ENCODE measurements at places on chromosomes 11 and 22. TPM values are rescaled to one million over a fixed set of nuclear protein-coding genes. Genes with fewer than 3 reads are reported as not detected.

The UBQLNL gene
- 0.13 TPM for total RNA-seq

The TUB gene
- not detected for total RNA-seq

The CCDC89 gene
- 0.23 TPM for total RNA-seq

The PGR gene
- not detected for total RNA-seq

The C11orf16 gene
- not detected for total RNA-seq

The DRD4 gene
- 3.1 TPM for total RNA-seq

The MS4A3 gene
- total RNA-seq: not detected

The GGTLC3 gene
- not detected for total RNA-seq

The DNAJB7 gene
- not detected for total RNA-seq

The ACTN3 gene
- 0.15 TPM for total RNA-seq

The OSBP2 gene
- total RNA-seq: 0.85 TPM

The APOBEC3H gene
- total RNA-seq: 1.5 TPM

The PLA2G3 gene
- not detected for total RNA-seq

DNA sequence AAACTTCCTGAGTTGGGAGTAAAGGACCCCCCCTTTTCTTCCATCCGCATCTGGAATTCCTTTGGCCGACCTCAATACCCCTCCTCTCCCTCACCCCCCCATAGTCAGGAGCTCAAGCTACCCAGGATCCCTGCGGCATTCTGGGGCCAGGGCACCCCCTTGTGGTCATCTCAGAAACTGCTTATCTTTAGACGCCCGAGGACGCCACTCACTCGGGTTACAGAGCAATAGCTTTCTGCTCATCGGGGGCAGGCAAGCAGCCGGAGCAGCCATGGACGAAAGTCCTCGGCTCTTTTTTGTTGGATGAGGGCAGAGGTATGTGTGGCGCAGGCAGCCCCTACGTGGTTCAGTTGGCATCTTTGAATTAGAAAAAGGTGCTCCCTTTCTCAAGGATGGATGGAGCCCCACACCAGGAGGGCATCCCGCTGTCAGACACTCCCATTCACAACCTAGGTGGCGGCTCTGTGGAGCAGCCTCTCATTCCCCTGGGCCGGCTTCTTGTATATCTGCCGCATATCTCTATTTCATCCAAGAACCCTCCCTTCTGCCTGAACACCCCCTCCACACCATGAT is 2.3 kb downstream of the C1QTNF5 start:
- DNase-seq: peak; percentile 79

GRCh38 chr11:10528121-10528520 is 12.9 kb downstream of the RNF141 start:
- DNase-seq: no peak

DNA sequence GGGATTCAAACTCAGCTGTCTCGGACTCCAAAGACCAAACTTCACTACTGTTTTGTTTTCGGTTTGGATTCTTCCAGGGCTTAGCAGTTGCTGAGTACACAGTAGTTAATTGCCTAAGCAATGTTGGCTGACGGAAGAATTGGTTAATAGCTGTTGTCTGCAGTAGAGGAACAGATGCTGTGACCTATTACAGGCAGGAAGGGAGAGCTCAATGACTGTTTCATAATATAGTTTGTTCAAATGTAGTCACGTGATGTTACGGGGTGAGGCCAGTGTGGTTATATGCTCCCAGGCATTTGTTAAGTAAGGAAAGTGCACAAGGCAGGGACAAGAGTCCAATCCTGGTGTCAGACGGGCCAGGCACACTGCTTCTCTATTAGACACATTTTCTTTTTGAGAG is 222.6 kb upstream of the CCDC90B start:
- no peak for DNase-seq

DNA sequence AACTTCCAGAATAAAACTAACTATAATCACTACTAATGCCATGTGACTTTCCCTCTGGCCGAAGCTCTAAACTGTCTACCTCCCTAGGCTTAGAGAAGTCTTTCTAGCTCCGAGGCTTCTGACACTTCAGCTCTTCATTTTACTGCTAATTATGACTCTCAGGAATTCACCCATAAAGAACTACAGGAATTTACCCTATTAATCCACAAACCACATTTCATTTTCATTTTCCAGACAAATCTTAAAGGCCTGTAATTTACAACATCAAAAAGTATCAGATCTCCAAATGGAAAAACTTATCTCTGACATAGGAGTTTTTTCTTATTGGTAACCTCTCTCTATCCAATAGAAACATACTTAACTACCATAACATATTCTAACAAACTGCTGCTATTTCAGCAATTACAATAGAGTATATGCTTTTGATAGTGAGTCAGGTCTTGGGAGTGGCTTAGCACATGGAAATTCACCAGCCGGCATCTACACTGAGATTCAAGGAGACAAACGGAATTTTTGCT is 33.4 kb downstream of the MRTFA start:
- DNase-seq: no peak

GRCh38 chr11:68963779-68964178 is 17.0 kb downstream of the MRGPRD start:
- no peak for DNase-seq

GRCh38 chr22:46065691-46066454 is 84.5 kb upstream of the PPARA start:
- DNase-seq: no peak

DNA sequence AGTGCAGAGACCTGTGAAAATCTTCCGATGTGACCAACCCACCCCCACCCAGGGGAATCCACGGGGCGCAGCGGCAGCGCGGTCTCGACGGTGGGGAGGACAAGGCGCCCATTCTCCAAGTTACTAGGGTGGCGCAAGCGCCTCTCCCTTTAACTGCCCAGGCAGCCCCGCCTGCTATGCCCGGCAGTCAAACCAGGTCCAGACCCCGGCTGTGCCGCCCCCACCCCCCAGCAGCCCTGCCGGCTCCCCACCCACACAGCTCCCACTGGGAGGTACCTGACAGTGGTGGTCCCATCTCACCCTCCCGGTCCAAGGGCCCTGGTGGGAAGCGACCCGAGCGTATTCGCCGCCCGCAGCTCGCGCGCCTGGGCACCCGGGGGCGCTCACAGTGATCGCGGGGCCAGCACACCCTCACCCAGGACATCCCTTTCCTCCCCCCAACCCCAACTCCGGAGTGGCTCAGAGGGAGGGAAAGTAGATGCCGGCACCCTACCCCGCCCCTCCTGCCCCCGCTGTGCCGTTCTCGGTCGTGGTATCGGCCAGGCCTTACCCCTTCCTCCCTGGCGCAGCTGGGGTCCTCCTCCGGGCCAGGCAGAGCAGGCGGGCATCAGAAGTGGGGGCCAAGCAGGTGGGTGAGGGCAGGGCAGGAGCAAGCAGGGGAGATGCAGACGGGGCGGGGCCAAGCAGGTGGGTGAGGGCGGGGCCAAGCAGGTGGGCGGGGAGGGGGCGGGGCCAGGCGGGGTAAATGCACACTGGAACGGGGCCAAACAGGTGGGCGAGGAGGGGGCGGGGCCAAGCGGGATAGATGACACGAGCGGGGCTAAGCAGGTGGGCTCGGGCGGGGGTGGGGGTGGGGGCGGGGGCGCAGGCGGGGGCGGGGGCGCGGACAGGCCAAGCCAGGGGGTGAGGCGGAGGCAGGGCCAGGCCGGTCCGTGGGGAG is at the start of gene TRPM5:
Gene TRPM5 (minus strand): TSS at position 634 of the 940 bp plus-strand sequence. CDS start 21,478 bp downstream, outside the sequence.
- peak; percentile 69 for DNase-seq

DNA sequence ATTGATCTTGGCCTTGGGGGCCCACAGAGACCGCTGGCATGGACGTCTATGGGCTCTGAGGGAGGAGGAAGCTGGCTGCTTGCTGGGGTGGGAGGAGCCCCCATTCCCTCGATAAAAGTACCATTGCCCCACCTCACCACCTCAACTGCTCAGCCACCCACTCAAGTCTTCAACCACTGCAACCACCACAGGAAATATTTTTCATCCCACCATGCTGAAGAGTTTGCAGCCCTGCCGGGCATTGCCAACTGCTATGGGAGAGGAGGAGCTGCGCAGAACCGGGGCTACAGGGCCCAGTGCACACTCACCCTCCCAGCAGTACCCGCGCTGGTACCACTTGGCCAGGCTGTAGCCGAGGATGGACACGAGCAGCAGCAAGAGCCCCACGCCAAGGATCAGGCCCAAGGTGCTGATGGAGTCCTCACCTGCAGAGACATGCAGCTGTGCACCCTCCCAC is 29.2 kb downstream of the IL10RA start:
- no peak for DNase-seq

GRCh38 chr11:78338138-78338537 is 79.5 kb downstream of the GAB2 start:
- DNase-seq: no peak

- DNase-seq: no peak
These were observed 9.8 kb upstream of the TBX1 start for GRCh38 chr22:19750507-19751490.

- no peak for DNase-seq
These were observed 13.5 kb downstream of the PSMD13 start for GRCh38 chr11:250274-250673.

GRCh38 chr11:31725176-31725575 is 85.9 kb downstream of the PAX6 start:
- DNase-seq: no peak

- peak; percentile 49 for DNase-seq
These were observed 7.2 kb upstream of the IL18BP start for GRCh38 chr11:71991494-71991893.

DNA sequence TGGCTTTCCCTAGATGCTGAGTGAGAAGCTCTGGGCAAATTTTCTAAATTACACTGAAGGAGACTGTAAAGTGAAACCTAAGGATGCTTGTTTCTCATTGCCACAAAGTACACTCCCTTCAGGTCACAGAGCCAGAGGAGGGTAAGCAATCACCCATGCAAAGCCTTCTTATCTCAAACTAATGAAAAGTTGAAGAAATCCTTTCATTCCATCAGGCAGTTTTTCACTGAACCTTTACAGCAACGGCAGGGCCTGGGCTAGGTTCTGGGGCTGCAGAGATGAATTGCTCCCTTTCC is 106.2 kb downstream of the RASSF10 start:
- no peak for DNase-seq

GRCh38 chr11:117792241-117792640 is 4.8 kb downstream of the DSCAML1 start:
- no peak for DNase-seq

DNA sequence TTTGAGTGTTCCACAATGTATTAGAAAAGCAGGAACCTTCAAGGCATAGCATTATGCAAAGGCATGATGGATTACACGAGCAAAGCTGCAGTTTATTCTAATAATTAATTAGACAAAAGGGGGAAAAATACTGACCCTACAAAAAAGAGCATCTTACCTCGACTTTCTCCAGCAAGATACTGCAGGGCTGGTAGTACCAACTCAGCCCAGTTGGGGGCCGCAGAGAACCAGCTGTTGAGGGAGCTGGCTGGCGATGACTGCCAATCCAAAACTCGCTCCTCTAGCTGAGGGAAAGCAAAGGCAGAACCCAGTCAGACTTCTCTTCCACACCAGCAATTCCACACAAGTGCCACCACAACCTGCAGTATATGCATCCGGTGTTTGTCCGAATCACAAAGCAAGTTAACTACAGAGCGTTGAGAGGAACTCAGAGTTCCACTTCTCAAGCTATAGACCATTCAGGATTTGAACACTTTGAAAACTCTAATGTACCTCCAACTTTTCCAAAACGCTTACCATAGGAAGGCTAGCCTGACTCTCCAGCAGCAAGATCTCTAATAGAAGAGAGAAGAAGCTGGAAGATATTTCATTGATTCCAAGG is 13.7 kb downstream of the NFRKB start:
- DNase-seq: peak; percentile 63

Measured in OCI-LY7 (cell line).